Activated CD4-positive, alpha-beta T cell treated with anti-CD3 and anti-CD28 coated beads, Interleukin-2, amount 10 ng/mL, durations not matched to agents 24 days and 14 days (primary cell): ENCODE measurements at places on chromosomes 3 and 15.

DNA sequence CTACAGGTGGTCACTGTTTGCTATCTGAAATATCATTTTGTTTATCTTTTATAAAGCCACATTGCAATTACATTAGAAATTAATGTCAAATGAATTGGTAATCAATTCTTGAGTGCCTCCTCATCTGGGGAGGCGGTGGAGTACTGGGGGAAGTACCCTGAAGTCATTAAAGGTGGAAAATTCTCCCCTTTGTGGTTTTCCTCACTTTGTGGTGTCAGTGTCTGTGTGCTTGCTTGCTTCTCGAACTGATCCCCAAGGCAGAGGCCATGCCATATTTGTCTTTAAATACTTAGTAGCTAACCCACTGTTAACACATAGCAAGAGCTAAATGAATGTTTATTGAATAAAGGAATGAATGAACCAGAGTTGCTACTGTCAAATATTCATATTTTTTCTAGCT is 40.5 kb upstream of the CCK start:
- DNase-seq, result no peak
- H3K4me3 ChIP-seq, result no peak overlapping the region
- H3K27me3 ChIP-seq, result peaks cover 5% of the 10 kb centered on the region
- H3K4me1 ChIP-seq, result peaks cover 2% of the 10 kb centered on the region
- no peak overlapping the region for H3K27ac ChIP-seq

DNA sequence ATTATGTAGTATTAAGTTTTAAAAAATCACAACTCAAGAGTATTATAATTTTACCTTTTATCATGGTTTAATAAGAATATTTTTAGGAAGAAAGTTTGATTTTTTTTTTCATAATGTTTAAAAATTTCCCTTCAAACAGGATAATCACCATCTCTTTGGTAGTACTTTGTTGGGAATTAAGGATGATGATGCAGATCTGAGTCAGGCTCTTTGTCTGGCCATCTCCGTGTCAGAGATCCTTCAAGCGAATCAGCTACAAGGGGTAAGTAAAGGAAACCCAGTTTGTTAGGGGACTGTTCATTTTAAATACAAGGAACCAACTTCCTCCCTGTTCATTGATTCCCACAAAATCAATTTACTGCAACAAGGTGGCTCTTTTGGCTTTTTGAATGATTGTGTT is 36.8 kb upstream of the NIT2 start:
- no peak overlapping the region for H3K27ac ChIP-seq
- H3K4me3 ChIP-seq, result no peak overlapping the region
- H3K36me3 ChIP-seq, result peaks cover 27% of the 10 kb centered on the region
- H3K4me1 ChIP-seq, result no peaks in the 10 kb centered on the region
- H3K27me3 ChIP-seq, result no peaks in the 10 kb centered on the region
- no peak for DNase-seq

DNA sequence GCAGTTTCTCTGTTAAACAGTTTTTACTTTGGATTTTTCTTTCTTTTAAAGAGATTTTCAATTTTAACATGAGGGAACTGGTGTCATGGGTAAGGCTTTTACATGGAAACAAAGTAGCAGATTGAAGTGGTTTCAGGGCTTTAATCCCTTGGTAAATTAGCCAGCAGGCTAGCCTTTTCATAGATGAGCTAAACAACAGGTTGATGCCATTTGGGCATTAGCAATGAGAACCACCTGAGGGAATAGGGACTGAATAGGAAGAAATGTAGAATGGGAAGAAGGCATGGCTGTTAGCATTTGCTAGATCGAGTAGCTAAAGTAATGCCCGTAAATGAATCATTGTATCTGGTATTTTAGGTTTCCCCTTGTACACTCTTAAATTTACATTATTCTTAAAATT is 165.5 kb upstream of the MLF1 start:
- H3K4me1 ChIP-seq, result no peaks in the 10 kb centered on the region
- H3K27me3 ChIP-seq, result no peaks in the 10 kb centered on the region
- DNase-seq, result no peak
- no peaks in the 10 kb centered on the region for H3K36me3 ChIP-seq
- H3K4me3 ChIP-seq, result no peak overlapping the region

GRCh38 chr3:46934498-46935167 is 41.9 kb downstream of the CCDC12 start:
- H3K27ac ChIP-seq, result no peak overlapping the region
- peaks cover 49% of the 10 kb centered on the region for H3K4me1 ChIP-seq
- DNase-seq, result no peak
- no peak overlapping the region for H3K4me3 ChIP-seq
- H3K36me3 ChIP-seq, result peaks cover 40% of the 10 kb centered on the region
- H3K27me3 ChIP-seq, result no peaks in the 10 kb centered on the region

GRCh38 chr15:39552556-39552955 is 28.3 kb upstream of the THBS1 start:
- H3K4me1 ChIP-seq, result no peaks in the 10 kb centered on the region
- no peaks in the 10 kb centered on the region for H3K36me3 ChIP-seq
- no peak overlapping the region for H3K27ac ChIP-seq
- no peak for DNase-seq

GRCh38 chr15:87293031-87293430 is 963.5 kb downstream of the NTRK3 start:
- H3K4me1 ChIP-seq, result no peaks in the 10 kb centered on the region
- no peaks in the 10 kb centered on the region for H3K27me3 ChIP-seq
- DNase-seq, result no peak
- H3K36me3 ChIP-seq, result no peaks in the 10 kb centered on the region

- H3K27me3 ChIP-seq, result peaks cover 4% of the 10 kb centered on the region
- H3K4me1 ChIP-seq, result no peaks in the 10 kb centered on the region
- no peaks in the 10 kb centered on the region for H3K36me3 ChIP-seq
Measured at GRCh38 chr15:49686599-49686998, 65.8 kb downstream of the DTWD1 start.

DNA sequence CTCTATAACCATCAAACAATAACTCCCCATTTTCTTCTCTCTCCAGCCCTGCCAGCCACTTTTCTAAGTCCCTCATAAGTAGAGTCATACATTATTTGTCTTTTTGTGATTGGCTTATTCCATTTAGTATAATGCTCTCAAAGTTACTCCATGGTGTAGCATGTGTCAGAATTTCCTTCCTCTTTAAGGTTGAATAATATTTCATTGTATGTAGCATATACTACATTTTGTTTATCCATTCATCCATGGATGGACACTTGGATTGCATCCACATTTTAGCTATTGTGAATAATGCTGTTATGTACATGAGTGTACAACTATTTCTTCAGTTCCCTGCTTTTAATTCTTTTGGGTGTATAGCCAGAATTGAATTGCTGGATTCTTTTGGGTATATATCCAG is 138.4 kb downstream of the ATG7 start:
- peaks cover 8% of the 10 kb centered on the region for H3K4me1 ChIP-seq
- no peak for DNase-seq
- no peak overlapping the region for H3K27ac ChIP-seq
- H3K4me3 ChIP-seq, result no peak overlapping the region
- peaks cover 56% of the 10 kb centered on the region for H3K36me3 ChIP-seq

DNA sequence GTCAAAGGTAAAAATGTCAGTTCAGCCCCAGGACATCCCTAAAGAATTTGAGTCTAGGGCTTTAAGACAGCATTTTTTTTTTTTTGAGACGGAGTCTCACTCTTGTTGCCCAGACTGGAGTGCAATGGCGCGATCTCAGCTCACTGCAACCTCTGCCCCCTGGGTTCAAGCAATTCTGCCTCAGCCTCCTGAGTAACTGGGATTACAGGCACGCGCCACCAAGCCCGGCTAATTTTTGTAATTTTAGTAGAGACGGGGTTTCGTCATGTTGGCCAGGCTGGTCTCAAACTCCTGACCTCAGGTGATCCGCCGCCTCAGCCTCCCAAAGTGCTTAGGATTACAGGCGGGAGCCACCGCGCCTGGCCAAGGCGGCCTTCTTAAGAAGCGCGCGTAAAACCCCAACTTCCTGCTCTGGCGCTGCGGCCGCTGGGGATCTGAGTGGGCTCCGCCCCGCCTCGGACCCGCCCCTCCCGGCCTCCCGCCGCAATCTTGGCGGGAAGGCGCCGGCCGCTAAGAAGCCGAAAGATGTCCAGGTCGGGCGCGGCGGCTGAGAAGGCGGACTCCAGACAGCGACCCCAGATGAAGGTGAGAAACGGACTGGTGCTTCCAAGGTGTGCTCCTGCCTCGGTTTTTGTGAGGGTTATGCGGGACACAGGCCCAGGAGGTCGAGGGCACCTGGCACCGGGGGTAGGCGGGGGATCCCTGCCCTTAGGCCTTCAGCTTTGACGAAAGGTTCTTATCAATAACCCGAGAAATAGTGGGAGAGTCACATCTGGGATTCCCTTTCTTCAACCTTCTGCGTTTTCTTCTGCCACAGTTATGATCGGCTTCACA is at the start of gene WDR76:
TSS of gene WDR76 (plus strand) at position 495 of the 834 bp plus-strand sequence. CDS start at position 526, 31 bp downstream.
- no peaks in the 10 kb centered on the region for H3K27me3 ChIP-seq
- DNase-seq, result peak; percentile 95
- H3K27ac ChIP-seq, result peak within 1 kb of the TSS; percentile 92
- peaks cover 42% of the 10 kb centered on the region for H3K4me1 ChIP-seq
- peaks cover 37% of the 10 kb centered on the region for H3K36me3 ChIP-seq

DNA sequence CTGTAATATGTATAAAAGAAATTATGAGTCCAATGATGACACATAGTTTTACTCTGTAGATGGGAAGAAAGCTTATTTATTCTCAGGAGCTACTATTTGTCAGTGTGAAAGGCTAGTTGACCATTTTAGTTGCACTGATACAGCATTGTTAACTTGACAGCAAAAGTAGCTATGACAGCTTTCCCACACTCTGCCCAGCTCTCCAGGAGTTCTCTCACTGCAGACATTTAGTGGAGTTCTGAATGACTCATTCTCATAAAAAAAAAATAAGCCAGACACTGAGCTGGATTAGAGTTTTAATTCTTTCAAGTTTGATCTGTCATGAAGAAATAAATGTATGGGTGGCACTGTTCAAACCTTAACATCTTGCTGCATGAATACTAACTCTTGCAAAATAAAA is 77.2 kb upstream of the CFAP20DC start:
- H3K27me3 ChIP-seq, result peaks cover 2% of the 10 kb centered on the region
- no peak overlapping the region for H3K4me3 ChIP-seq
- H3K36me3 ChIP-seq, result no peaks in the 10 kb centered on the region
- no peak overlapping the region for H3K27ac ChIP-seq

GRCh38 chr3:16224325-16224724 is 40.4 kb downstream of the DPH3 start:
- no peak for DNase-seq
- H3K36me3 ChIP-seq, result no peaks in the 10 kb centered on the region
- H3K27me3 ChIP-seq, result no peaks in the 10 kb centered on the region

DNA sequence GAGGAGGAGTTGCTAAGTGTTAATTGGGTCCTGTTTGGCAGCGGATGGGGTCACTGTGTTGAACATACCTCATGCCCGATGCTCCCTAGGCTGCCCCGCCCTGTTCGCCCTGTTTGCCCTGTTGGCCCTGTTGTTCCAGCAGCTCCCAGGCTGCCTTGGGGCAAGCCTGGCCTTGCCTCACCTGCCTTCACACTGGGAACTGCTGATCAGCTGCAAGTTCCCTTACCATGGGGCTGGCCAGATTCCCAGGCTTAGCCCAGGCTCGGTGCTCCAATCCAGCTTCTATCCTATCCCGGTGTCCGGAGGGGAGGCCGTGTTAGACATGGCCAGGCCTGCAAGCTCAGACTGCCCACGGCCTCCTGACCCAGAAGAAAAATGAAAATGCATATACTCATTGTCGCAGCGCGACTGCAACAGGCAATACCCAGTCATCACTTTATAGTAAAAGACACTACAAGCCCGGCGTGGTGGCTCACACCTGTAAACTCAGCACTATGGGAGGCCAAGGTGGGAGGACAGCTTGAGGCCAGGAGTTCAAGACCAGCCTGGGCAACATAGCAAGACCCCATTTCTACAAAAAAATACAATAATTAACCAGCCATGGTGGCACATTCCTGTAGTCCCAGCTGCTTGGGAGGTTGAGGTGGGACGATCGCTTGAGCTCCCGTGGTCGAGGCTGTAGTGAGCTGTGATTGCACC is 42.9 kb upstream of the ZNF710 start:
- H3K4me1 ChIP-seq, result no peaks in the 10 kb centered on the region
- no peak overlapping the region for H3K27ac ChIP-seq
- peaks cover 13% of the 10 kb centered on the region for H3K27me3 ChIP-seq

DNA sequence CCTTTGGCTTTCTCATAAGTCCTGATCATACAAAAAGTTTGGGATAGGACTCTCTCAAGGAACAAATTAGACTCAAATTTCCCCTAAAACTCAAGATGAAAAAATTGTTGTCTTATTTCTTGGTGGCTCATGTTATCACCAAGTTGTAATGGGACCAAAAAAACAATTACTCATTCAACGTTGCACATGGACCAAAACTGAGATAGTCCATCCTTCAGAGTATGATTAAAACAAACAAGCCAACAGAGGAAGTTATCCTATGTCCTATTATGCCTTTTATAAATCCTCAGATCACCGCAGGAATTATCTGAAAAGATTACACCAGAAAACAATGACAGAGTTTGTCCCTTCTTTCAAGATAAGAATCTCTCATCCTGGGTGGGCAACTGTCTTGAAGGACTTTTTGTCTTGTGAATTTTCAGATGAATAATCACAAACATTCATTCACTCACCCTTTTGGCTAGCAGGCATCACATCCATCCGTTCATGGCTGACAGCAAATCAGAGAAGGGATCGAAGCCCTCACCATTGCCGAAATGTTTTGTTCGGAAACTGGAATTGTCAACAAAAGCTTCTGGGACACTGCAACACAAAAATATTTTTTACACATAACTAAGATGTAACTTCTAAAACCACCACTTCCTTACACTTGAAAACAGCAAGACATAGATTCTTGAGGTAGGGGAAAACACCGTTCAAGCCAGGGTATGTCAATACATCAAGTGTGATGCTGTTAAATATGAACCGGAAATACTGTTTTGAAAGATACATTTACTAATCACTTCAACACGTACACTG is 90.4 kb downstream of the FOXP1 start:
- H3K27ac ChIP-seq, result peak overlapping the region; percentile 94
- H3K4me3 ChIP-seq, result peak overlapping the region; percentile 84
- H3K4me1 ChIP-seq, result peaks cover 61% of the 10 kb centered on the region

GRCh38 chr3:143358793-143359491 is 239.4 kb downstream of the CHST2 start:
- H3K36me3 ChIP-seq, result no peaks in the 10 kb centered on the region
- no peak for DNase-seq
- H3K4me3 ChIP-seq, result no peak overlapping the region
- H3K27me3 ChIP-seq, result no peaks in the 10 kb centered on the region

GRCh38 chr15:47412136-47412535 is 305.2 kb upstream of the SEMA6D start:
- no peak overlapping the region for H3K4me3 ChIP-seq
- H3K36me3 ChIP-seq, result no peaks in the 10 kb centered on the region
- no peak overlapping the region for H3K27ac ChIP-seq
- DNase-seq, result no peak
- H3K4me1 ChIP-seq, result no peaks in the 10 kb centered on the region

DNA sequence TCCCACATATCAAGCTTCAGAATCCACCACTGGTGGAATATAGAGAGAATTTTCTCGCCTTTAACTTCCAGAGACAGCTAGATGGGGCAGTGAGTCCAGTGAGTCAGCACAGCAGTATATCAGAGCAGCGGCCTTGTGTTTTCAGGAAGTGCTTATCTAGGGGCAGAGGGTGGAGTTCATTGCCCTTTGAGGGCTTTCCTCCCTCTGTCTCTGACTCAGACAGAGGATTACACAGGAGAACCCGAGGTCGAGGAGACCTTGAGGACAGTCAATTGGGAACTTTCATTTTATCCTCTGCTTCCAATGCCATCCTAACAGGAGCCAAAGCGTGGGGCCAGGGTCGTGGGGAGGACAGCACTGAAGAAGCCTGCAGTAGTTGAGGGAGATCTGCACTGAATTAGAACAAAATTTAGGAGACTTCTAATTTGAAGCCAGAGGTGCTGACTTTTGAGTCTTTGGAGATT is 109.6 kb upstream of the UMPS start:
- no peaks in the 10 kb centered on the region for H3K36me3 ChIP-seq
- H3K4me1 ChIP-seq, result peaks cover 24% of the 10 kb centered on the region
- DNase-seq, result peak; percentile 74
- H3K27ac ChIP-seq, result peak overlapping the region; percentile 52

- H3K27me3 ChIP-seq, result no peaks in the 10 kb centered on the region
- peaks cover 32% of the 10 kb centered on the region for H3K4me1 ChIP-seq
- no peak for DNase-seq
- peaks cover 2% of the 10 kb centered on the region for H3K36me3 ChIP-seq
Measured at GRCh38 chr15:67755936-67756335, 69.4 kb upstream of the SKOR1 start.
